ENCODE measurements at places on chromosomes 4 and X.

DNA sequence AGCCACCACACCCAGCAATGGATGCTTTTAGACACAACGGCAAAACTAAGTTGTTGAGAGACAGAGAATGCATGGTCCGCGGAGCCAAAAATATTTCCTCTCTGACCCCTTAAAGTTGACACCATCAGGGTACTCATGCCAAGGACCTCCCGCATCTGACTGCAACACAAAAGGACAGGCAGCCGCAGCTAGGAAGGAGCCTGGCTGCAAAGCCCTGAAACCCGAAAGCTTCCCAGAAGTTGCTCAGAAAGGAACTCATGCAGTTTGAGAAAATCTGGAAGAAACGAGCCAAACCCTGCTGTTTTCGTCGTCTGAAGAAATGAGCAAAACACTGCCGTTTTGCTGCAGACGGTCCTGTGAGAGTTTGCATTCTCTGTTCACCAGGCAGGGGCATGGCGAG is 16.5 kb downstream of the DHRSX start:
- peak; percentile 77 for DNase-seq

DNA sequence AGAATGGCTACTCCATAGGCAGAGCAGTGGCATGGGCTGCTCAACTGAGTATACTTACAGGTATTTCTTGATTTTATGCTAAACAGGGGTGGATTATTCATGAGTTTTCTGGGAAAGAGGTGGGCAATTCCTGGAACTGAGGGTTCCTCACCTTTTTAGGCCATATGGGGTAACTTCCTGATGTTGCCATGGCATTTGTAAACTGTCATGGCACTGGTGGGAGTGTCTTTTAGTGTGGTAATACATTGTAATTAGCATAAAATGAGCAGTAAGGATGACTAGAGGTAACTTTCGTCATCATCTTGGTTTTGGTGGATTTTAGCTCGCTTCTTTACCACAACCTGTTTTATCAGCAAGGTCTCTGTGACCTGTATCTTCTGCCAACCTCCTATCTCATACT is 48.2 kb upstream of the HPSE start:
- no peak for DNase-seq

- DNase-seq = no peak
Observed at GRCh38 chrX:39398215-39398962, 597.1 kb downstream of the MID1IP1 start.

DNA sequence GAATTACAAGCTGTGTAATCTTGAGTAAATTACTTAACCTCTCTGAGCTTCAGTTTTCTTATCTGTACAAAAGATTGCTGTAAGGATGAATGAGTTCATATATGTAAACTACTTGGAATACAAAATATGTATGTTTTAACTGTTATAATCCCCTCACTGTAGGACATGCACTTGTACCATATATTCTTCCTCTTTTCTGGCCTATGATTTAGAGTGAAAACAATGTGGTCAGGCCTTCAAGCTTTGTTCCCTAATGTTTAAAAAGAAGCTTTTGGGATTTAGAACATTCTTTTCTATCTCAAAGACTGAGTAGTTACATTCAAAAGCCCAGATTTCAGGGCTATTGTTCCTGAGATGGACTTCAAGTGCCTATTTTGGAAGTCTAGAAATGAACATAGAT is 26.7 kb upstream of the GPRIN3 start:
- DNase-seq = no peak

DNA sequence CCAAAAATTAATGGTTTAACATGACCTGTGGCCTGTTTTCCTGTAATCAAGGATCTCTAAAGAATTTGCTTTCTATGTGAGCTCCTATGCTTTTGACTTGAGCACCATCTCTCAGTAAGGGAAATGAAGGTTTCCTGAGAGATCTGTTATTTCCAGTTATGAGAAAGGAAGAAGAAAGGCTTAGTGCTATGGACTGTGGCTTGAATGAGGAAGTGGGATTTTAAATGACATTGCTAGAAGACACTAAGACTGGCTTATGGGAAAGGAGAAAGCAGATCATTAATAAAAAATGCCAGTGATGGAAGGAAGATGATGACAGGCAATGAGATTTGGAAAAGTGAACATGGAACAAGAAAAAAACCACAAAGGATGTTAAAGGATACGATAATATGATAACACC is 285.4 kb downstream of the OPHN1 start:
- DNase-seq = peak; percentile 32

GRCh38 chr4:52001616-52002015 is 18.5 kb downstream of the LRRC66 start:
- no peak for DNase-seq

DNA sequence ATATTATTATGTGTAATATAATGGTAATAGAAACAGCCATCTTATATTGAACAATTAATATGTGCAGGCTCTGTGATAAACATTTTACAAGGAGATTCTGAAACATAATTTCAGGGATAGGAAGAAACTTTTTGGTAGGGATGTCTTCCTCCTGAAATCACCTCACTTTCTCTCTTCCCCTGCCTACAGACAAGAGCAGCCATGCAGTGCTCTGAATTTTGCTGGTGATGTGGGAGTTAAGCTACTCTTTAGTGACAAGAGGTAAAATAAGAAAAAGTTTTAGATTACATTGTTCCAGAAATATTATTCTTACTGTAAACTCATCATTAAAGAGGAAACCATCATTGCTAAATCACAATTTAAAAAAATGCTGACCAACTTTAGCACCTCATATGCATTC is 36.1 kb downstream of the LARP7 start:
- no peak for DNase-seq

DNA sequence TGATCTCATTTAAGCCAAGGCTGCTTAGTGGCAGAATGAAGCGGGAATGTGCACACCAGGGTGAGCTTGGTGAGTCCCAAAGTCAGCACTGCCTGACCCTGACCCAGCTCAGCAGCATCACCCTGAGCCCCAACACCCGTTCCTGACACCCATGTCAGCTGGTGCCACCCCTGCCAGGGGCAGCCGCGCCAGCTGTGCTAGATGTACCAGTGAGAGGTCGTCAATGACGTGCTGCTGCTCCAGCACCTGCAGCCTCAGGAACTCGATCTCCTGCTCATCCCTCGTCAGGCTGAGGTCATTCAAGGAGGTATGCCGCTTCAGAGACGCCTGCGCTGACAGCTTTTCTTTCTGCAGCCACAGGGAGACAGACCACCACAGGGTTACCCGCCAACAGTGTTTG is 61.7 kb upstream of the C4orf50 start:
- no peak for DNase-seq

DNA sequence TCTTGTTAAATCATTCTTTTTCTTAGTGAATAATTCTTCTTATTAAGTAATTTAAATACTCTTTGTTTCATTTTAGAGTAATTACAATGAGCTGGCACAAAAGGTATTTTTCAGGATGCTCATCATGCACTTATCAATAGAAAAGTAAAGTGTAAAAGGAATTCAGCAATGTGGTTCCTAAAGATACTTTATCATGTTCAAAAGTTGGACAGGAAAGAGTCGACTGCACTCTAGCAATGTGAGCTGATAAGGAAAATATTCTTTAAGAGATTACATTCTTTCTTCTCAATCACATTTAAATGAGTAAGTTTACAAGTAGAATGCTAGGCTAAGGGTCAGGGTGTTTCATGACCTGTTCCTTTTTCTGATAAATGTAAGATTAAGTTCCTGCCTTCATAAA is 609.5 kb upstream of the FAM241A start:
- no peak for DNase-seq

DNA sequence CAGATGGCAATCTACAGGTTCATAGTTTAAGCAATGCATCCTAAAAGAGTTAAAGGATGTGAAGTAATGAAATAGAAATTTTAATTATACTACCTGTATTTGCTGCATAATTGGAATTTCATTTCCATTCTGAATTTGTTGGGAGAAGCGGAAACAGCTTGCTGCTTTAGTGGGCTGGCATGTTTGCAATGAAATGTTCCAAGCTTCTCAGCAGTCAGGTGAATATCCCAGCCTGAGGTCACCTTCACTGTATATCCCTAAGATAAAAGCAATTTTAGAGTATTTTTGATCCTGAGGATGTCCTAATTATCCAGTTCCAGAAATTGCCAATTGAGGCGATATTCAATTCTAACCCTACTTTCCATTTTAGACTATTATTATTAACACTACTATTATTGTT is 136.1 kb upstream of the ARSJ start:
- DNase-seq = no peak

GRCh38 chr4:173038192-173038896 is 130.3 kb upstream of the GALNT7 start:
- peak; percentile 19 for DNase-seq

DNA sequence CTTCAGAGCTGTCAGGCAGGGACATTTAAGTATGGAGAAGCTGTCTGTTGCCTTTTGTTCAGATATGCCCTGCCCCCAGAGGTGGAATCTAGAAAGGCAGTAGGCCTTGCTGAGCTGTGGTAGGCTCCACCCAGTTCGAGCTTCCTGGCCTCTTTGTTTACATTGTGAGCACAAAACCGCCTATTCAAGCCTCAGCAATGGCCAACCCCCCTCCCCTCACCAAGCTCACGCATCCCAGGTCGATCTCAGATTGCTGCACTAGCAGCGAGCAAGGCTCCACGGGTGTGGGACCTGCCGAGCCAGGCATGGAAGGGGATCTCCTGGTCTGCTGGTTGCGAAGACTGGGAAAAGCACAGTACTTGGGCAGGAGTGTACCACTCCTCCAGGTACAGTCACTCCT is 59.3 kb downstream of the ZNF674 start:
- DNase-seq = no peak

GRCh38 chrX:2461711-2462016 is 39.1 kb downstream of the DHRSX start:
- DNase-seq = no peak

- DNase-seq = no peak
Observed at GRCh38 chr4:38968668-38969067, 63.5 kb downstream of the TMEM156 start.

- DNase-seq = peak; percentile 61
Observed at GRCh38 chr4:142091691-142092182, 455.4 kb downstream of the IL15 start.

- no peak for DNase-seq
Observed at GRCh38 chr4:129532573-129532972, 436.6 kb downstream of the C4orf33 start.

DNA sequence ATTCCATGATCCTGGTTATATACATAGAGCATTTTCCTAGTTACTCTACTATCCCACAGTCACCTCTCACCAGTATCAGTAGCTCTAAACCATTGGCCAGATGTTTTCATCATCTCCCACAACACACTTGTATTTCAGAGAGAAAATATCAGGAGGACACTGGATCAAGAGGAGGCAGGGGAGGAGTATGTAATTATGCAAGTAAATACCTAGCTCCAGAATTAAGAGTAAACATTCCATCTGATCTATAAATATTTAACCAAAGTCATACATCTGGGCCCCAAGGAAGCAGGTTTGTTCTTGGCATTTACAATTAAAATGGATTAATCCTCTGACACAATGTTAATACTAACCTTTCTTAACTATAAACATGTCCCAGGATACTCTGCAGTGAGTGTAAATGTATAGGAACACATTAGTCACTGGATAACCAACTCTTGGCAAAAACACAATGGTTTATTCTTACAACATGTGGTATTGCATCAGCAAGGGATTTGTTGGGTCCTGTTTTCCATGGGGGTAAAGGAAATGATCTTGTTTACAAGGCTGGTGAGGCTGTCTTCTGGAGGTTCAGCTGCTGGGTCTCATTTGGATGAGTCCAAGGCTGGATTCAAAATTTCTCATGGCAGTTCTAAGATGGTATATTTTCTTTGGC is 170.1 kb downstream of the ATG4A start:
- no peak for DNase-seq

GRCh38 chrX:22021751-22022324 is 10.3 kb upstream of the PHEX start:
- DNase-seq = peak; percentile 41

All from osteoblast (primary cell).